ENCODE measurements at places on chromosomes 2 and 18.

- DNase-seq = no peak
These were observed 489.4 kb downstream of the LRP1B start for GRCh38 chr2:141641462-141641861.

GRCh38 chr2:45353879-45354278 is 257.2 kb downstream of the SRBD1 start:
- DNase-seq = no peak

DNA sequence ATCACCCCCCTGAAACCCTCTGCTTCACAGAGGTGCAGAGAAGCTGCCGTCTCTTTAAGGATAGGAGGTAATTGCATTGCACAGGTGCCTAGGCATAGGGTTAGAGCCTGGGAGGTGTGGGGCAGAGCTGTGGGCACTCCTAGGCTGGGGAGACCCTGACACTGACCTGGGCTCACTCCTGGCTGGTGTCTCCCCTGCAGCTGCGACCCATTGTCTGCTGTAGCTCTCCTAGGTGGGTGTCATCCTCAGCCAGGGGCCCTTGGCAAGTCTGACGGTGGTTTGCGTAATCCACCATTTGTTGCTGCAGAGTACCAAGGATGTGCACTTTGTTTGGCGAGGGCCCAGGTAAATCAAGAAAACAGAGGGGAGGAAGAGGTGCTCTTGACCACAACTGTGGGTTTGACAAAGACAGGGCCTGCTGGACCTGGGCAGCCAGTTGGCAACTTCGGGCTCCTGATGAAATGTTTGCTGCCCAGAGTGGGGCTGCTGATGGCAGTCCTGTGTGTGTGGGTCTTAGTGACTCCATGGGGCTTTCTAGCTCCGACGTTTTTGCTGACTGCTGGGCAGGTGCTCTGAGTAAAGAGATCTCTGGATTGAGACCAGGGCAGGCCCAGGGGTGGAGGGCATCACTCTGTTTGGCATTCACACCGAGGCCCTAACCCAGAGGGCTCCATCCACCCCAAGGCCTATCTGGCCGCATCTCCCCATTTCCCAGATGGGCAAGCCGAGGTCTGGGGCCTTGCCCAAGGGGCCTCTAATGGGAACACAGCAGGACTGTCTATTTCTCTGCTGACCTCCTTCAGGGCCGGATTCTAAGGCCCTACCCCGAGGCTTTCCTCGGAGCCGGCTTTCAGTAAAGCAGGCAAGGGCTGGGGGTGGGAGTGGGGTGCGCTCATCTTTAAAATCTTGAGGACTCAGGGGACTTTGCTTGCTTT is 67.7 kb downstream of the EDAR start:
- DNase-seq = no peak

- DNase-seq = no peak
These were observed 335.0 kb upstream of the ID2 start for GRCh38 chr2:8346706-8347430.

- no peak for DNase-seq
These were observed 147.8 kb downstream of the ARHGAP28 start for GRCh38 chr18:6877288-6877687.

DNA sequence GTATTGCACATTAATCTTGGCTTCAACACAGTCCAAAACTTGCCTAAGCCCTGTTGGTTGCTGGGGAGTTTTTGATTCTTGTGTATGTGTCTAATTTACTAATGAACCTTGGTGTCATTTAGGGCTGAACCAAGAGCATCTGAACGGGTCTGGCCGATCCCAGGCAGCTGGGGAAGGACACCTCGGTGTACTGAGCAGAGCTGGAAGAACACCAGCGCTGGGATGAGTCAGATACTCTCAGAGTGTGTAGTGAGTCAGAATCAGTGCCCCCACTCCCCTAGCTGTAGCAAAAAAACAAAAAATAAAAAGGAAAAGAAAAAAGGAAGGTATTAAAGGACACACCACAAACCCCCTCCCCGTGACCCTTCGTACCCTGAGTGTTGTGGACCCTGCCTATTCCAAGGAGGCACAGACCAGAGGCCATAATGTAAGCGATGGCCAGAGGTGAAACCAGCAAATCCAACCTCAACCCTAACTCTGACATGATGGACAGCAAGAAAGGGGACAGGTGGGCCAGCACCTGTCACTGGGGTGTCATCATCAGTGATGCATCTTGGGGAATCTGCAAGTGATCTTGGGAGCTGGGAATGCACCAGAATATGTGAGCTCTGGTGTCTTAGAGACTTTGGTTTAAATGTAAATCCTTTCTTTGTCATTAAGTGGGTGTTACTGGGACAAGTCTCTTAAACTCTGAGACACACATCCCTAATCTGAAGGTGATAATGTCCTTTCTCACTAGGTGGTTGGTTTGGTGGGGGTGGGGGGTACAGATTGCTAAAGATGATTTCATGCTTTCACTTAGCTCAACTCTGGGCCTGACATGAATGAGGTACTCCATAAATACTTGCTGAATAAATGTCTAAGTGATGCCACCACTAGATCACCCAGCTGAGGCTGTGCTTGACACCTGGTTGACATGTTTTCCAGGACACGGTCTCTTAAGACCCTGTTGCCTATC is 34.2 kb upstream of the NCOA1 start:
- no peak for DNase-seq

DNA sequence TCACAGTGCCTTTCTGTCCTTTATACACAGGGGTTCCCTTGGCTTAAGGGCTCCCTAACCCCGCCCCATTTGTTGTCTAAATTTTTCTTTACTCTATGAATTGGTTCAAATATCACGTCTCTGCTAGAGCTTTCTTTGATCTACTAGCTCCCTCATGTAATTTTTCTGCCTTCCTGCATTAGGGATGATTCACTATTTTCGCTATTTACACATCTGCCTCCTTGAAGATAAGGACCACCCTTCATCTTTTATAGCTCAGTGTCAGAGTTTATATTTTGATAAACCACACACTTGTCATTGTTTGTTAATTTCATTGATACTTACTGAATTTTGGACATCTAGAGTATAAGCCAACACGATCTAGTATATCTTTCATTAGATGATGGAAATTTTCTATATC is 169.2 kb downstream of the LPIN1 start:
- no peak for DNase-seq
